ENCODE measurements at places on chromosomes 11 and 22.

DNA sequence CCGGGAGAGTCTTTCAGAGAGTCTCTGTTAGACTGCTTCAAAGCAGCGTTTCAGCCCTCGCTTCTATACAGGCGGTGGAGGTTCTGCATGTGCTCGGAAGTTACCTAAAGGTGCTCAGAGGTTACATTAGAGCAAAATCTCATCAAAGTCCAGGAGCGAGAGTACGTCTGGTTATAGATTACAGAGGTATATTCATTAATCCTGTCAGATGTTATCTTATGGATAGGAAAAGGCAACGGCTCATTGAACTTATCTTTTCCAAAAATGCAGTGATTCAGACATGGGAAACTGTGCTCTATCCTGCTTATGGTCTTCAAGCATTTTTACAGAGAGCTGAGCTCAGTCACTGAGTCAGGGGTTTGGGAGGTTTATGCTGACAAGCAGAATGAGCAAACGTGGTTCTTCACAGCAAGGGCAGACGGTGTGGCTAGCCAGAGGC, 9.1 kb upstream of the ZBED5 start:
- no peak for DNase-seq

- no peak for DNase-seq
Observed at GRCh38 chr11:112058103-112058502, 15.7 kb downstream of the PIH1D2 start.

GRCh38 chr22:30033901-30034300, 46.4 kb upstream of the HORMAD2 start:
- no peak for DNase-seq

DNA sequence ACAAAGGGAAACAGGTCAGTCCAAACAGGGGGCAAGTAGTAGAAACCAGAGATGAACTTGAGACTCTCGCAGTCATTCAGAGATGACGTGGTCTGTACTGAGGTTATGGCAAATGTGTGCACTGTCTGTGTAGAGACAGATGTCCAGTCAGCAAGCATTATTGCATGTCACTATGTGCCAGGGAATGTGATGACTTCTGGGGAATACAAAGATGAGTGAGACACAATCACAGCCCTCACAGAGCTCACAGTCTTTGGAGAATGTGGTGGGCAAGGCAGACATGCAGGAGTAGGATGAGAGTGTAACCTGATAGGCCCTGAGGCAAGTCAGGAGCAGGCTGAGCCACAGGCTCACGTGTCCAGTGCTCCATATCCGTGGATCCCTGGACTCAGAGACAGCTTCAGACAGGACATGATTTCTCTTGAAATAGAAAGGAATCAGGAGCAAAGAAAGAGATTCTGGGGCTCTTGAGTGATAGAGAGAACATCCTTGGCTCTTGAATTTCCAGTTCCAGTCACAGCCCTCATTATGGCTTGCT, 550.7 kb downstream of the ETS1 start:
- DNase-seq: no peak

DNA sequence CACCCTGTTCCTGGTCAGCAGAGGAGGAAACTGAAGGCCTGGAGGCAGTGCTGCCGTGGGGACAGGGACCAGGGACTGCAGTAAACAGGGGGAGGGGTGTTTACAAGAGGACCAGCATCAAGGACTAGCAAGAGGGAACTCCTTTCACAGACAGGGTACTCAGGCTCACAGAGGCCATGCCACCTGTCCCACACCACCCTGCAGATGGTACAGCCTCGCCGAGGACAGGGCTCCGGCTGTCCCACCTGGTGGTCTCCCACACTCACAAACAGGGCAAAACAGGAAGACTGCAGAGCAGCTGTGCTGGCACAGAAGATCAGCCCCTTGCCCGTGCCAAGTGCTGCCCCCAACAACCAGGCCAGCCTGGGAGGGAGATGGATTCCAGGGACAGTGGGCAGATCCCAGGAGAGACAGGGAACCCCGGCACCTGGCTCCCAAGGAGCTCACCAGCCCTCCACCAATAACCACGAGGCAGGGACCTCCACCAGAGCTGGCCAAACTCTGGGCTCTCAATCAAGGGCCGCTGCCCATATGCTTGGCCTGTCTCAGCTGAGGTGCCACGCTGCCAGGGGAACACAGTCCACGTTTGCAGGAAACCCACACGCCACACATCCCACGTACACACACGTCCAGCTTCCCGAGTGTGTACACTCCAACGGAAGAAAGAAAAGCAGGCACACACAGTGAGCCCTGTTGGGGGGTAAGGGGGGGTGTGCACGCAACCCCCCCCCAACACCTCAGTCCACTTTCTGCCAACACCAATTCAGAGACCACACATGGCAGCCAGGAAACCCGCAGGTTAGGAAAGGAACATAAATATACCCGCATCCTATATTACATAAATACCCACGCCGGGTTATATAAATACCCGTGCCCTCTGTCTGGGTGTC, 2.1 kb downstream of the CSNK1E start:
- peak; percentile 69 for DNase-seq

DNA sequence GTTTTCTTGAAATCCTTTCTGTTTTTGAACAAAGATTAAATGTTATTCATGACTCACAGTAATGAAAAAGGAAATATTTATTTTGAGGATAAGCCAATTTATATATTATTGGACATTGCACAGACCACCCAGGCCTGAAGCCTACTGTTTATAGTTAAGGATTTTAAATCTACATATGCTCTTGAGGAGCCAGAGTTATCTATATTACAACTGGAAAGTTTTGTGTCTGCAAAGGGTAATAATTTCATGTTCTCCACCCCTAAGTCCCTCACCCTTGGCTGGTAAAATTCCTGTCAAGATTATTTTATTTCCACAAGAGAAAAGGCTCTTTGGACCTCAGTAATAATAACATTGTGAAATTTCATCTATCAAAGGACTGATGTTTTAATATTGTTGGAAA, 228.2 kb downstream of the TMEM135 start:
- no peak for DNase-seq

DNA sequence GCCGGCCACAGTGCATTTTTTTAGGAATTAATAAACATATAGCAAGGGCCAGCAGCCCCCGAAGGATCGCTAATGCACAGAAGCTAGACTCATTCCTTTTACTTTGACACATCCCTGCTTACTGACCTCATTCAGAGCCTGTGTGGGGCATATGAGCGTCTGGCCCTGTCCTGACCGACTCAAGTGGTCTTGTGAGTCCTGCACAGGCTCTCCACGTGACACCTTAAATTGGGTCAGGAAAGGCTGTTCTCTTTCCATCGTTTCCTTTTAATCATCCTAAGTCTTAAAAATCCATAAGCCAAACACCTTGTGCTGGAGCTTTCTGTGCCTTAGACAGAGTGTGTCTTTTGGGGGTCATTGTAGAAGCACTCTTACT, 18.6 kb downstream of the SDHAF2 start:
- no peak for DNase-seq

DNA sequence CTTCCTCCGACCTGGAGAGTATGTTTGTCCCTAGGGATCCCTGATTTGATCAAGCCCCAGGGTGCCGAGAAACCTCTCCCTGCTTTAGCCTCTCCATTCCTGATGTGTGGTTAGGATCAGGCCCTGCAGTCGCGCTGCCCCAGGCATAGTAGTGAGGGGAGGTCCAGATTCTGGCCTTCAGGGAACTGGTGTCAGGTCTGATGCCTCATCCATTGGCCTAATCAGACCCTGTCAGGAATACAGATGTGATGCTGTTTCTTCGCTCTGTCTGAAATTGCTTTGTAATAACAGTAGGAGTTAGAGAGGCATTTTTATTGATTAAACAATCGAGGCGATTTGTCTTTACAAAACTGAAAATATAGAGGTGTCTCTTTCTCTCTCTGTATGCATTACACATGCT, 75.2 kb downstream of the GRIK4 start:
- DNase-seq: no peak

DNA sequence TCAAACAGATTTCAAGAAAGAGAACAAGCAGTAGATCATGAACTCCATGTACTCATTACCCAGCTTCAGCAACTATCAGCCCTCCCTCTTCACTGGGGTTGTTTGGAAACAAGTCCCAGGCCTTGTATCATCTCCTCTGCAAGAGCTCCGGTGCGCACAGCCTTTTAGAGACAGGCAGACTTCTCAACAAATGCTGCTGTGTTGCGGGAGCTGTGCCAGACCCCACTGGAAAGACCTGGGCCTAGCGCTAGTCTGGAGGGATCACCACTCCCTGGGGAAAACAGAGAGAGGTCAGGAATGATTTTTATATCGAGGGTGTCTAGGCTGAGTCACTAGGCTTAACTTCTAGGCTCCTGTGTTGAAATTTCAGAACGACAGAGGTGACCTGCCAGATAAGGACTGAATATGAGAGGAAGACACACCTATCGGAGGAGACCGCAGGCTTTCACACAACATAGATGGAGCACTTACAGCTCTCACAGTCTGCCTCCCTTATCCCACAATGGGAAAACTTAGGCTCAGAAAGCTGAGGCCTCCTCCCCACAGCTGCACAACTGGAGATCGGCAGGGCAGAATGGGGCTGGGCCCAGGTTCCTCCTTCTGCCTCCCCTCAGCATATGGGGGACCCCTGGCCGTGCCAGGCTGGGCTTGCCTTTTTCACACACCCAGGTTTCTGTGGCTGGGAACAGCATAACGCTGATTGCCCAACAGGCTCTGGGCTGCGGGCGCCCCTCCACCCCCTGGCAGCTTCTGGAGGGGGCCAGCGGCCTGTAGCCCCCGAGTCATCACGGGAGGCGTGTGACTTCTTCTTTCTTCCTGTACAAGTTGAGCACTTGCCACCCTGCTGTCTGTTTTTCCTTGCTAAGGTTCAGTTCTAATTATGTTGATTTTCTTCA, 86.0 kb downstream of the PKNOX2 start:
- no peak for DNase-seq

DNA sequence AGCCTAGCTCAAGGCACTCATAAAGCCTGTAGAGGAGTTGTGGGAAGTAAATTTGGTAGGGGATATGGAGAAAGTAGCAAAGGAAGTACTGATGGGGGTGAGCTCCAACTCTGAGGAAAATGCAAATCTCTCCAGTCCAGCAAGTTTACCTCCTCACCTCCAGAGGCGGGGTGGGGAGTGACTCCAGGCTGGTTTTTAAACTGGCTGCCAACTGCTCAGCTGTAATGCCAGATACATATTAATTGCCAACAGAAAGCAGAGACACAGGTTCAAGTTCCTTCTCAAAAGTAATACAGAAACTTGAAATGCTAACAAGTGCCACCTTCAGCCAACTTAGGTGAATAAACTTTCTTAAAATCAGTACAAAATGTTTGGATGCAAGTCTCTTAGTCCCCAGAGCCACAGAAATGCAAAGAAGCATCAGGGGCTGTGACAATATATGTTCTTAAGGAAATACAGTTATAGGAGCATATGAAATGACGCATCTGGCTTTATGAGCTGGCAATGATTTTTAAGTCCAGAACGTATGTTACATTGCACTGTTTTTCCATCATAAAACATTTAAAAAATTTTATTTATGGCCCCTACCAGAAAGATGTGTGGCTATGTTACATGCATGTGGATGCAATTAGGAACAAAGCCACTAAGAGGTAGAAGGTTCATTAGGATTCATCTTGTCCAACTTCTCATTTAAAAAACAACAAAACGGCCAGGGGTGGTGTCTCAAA, 436.4 kb upstream of the CCDC90B start:
- DNase-seq: no peak

DNA sequence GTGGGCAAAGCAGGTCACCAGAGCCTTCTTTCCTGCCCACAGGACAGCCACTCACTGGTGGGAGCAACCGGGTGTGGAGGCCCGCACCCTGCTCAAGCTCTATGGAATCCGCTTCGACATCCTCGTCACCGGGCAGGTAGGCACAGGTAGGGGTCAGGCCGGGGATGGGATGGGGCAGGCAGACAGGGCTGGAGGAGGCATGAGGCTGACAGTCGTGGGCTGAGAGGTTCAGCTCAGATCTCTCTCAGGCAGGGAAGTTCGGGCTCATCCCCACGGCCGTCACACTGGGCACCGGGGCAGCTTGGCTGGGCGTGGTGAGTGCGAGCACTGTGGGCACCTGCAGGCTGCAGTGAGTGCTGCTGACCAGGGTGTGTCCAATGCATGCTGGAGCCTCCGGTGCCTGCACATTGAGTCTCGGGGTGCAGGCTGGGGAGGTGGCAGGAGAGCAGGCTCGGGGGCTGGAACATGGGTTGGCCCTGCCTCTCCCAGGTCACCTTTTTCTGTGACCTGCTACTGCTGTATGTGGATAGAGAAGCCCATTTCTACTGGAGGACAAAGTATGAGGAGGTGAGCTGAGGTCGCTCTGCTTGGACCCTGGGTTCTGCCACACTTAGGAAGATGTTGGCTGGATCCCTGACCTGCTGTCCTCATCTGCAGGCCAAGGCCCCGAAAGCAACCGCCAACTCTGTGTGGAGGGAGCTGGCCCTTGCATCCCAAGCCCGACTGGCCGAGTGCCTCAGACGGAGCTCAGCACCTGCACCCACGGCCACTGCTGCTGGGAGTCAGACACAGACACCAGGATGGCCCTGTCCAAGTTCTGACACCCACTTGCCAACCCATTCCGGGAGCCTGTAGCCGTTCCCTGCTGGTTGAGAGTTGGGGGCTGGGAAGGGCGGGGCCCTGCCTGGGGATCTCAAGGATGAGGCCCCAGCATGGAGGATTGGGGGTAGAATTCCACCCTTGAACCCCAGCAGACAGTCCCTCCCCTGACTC, 6.3 kb downstream of the SLC7A4 start:
- no peak for DNase-seq

DNA sequence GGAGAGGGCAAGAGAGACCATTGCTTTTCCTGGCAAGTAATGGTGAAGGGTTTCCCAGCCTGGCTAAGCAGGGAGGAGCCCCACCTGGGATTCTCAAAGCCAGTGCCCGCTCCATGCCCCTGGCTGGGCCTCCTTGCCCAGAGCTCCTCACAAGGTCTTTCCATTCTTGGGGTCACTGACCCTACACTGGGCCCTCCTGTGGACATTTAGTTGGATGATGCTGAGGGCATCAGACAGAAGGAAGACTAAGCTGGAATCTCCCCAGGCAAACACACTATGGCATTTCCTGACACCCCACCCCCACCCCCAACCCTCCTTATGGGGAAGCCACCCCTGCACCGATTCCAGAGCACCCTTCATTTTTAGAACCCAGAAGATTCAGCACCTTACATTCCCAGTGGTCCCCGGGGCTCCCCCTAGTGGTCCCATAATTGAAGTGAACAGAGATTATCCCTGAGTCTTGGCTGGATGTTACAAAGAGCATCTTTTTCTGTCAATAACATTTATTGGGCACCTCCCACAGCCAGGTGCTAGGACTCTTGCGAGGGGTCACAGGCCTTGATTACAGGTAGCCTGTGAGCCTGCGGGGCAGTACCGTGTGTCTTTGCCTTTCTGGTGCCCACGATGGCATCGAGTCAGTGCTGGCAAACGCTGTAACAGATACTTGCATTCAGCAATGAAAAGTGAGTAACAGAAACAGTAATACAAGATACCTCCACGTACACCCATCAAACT, 548.5 kb downstream of the BUD13 start:
- peak; percentile 77 for DNase-seq

All from activated effector memory CD4-positive, alpha-beta T cell treated with anti-CD3 and anti-CD28 coated beads, Interleukin-2, amount 50 U/mL, for 16 hours (primary cell).